Type B pancreatic cell (in vitro differentiated cells): ENCODE measurements at places on chromosomes 5 and 9.
A peak's percentile ranks its signal among the peaks of the same experiment; 100 is the strongest.

- DNase-seq = peak; percentile 68
These were observed at the start of gene C5orf63 for GRCh38 chr5:127072861-127073846. Gene C5orf63, minus strand, starts transcription at chr5:127073502. Its CDS starts 14,507 bp downstream, at chr5:127058995.

DNA sequence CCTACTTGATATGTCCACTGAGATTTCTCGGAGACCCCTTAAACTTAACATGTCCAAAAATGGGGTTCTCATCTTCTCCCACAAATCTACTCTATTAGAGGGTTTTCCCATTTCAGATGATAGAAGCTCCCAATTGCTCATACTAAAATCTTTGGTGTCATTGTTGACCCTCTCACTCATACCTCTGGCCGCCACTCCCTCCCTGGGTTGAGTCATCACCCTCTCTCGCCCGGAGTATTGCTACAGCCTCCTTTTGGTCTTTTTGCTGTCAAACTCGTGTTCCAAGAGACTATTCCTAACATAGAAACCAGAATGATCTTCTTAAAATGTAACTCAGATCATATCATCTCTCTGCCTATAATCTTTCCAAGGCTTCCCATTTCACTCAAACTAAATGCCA, 91.0 kb upstream of the GNAQ start:
- DNase-seq = no peak

GRCh38 chr9:108167136-108167900, 677.7 kb upstream of the KLF4 start:
- DNase-seq = no peak

GRCh38 chr9:94511134-94511954, 43.5 kb upstream of the PCAT7 start:
- no peak for DNase-seq

GRCh38 chr9:137452761-137453642, 6.1 kb downstream of the NSMF start:
- DNase-seq = no peak

- DNase-seq = peak; percentile 31
These were observed 114.6 kb upstream of the SPOCK1 start for GRCh38 chr5:137613554-137614265.

DNA sequence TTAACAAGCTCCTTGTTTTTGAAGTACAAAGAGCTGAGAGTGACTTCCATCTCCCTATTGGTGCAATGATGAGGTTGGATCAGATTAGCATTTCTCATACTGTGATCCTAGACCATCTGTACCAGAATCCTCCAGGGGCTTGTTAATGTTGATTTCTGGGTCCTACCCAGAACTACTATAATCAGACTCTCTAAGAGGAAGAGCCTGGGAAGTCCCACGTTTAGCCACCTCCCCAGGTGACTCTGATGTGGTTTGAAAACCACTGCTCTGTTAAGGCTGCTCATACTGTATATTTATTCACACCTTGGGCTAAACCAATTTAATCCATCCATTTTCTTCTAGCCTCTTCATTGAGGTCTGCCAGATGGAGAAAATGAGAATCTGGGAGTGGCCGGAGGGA, 49.6 kb upstream of the SMIM32 start:
- DNase-seq = no peak

DNA sequence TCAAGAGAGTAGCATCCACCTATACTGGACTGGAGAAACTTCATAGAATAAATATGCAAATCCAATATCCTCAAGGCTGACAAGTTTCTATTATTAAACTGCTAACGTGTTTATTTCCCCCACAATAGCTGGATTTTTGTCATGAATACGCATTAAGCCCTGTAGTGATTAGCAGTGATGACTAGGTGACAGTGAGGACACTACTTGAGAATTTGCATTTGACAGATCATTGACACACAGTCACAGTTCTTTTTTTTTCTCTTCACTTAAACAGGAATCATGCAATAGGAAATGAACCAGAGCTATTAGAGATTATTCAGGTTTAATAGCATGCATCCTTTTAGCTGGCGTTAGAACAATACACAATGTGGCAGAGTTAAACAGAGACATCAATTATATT, 35.3 kb downstream of the MPDZ start:
- no peak for DNase-seq

- no peak for DNase-seq
These were observed 15.4 kb upstream of the SUSD3 start for GRCh38 chr9:93043122-93043521.

DNA sequence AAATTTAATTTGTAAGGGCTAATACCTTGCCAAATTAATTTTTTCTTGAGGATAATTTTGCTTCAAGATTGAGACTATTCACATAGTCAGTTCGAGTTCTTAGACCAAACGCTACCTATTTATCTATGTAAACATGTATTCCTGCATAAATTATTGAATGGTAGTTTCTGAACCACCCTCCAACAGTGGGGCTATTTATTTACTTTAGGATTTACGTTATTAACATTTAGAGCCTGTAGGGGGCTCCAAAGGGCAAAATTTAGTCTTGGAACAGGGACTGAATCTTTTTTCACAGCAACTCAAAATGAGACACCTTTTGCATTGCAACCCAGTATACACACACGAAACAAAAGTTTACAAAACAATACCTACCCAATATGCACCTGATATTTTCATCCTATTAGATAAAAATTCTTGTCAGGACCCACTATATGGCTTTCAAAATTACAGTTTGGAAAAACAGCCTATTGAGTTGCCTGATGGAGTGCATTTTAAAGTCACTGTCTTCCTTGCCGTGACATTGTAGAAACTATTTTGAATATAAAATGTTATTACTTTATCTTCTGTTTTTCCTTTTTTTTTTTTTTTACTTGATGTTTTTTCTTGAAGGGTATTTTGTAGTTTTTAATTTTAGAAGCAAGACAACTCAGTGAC, 47.1 kb upstream of the POU4F3 start:
- DNase-seq = no peak

GRCh38 chr9:5562806-5563416, 52.6 kb downstream of the PDCD1LG2 start:
- DNase-seq = no peak

DNA sequence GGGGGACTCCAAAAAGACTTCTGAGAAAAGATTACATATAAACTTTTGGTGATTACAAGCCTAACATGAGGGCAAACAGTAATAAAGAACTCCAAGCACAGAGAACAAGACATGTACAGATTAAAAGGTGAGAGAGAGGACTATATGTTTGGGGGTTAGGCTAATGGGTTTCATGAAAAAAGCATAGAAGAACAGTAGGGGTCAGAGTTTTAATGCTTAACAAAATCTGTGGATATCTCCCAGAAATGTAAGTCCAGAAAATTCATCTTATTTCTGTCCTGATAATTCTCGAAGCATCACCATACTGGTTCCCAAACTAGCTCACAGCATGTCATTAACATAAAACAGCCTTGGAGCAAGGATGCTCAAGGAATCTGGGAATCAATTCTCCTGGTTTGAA, 137.2 kb downstream of the ARRDC3 start:
- DNase-seq = no peak

GRCh38 chr9:111301195-111301594, 28.8 kb downstream of the OR2K2 start:
- no peak for DNase-seq

- no peak for DNase-seq
These were observed 5.5 kb upstream of the DNAJC21 start for GRCh38 chr5:34923694-34924461.

DNA sequence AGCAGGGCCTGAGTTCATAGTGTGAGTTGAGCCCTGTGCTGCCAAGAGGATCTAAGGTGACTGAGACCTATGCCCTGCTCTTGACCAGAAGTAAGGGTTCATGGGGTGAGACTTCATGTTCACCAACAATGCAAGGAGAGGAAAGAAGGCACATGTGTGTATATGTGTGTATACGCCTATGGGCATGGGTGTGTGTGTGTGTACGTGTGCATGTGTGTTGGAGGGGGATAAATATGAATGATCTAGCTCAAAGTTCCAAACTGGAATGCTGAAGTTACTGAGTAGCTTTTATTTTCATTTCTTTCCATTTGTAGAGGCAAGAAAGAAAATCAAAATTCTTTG, 25.6 kb upstream of the HAND1 start:
- no peak for DNase-seq

- DNase-seq = no peak
These were observed 163.8 kb downstream of the TMEM38B start for GRCh38 chr9:105858006-105858690.

DNA sequence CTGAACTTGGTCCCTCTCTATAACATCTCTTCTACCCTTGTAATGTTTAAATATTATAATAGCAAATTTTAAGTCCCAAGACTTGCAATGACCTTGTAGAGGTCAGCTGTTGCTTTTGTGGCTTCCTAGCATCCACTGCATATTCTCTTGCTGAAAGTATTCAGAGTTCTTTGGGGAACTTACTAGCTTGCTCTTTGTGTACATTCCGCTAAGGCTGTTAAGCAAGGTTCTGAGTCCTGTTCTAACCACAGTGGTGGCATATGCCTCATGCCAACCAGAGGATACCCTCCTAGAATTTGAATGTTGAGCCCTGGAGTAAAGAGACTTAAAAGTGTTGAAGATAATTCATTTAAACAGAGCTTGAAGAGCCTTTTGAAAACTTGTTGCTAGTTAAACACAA, 570.9 kb downstream of the TLE1 start:
- DNase-seq = no peak

DNA sequence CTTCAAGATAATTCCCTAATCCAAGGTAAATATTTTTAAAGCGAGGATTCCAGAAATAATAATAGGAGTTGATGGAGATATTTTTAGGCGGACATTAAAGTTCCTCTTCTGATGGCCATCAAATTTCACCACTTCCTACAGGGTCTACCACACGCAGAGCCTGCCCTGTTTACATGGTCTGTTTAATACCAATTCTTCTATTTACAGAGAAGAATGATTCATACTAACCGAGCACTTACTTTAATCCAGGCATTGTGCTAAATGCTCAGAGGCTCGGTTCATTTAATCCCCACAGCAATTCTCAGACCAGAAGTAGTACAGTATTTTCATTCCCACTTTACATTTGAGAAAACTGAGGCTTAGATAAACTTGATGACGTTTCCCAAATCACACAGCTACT, 3.0 kb upstream of the ITGA1 start:
- no peak for DNase-seq

DNA sequence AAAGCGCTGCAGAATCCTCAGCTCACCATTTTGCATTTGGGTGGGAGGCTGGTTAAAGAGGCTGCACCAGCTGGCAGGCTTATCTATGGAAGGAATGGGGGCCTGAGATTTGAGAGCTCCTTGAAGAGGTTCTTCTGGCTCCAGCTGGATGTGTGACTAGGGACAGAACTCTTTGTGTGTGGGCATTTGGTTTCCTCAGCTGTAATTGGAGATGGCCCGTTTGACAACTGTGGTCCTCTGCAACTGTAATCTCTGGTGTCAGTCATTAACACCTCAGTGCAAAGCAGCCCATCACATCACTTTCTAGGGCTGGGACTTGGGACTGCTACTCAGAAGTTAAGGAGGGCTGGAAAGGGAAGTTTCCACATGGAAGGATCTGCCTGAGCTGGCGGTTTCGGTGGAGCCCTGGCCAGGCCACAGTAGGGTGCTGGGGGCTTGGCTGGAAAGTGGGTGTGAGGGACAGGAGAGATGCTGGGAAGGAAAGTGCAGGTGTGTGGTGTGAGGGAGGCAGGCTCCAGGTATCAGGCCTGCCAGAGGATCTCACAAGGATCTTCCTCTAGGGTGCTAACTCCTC, 193.8 kb downstream of the GADD45G start:
- no peak for DNase-seq

- no peak for DNase-seq
These were observed 55.6 kb upstream of the LMX1B start for GRCh38 chr9:126558051-126558665.

- no peak for DNase-seq
These were observed 6.8 kb upstream of the TCOF1 start for GRCh38 chr5:150350524-150351344.

DNA sequence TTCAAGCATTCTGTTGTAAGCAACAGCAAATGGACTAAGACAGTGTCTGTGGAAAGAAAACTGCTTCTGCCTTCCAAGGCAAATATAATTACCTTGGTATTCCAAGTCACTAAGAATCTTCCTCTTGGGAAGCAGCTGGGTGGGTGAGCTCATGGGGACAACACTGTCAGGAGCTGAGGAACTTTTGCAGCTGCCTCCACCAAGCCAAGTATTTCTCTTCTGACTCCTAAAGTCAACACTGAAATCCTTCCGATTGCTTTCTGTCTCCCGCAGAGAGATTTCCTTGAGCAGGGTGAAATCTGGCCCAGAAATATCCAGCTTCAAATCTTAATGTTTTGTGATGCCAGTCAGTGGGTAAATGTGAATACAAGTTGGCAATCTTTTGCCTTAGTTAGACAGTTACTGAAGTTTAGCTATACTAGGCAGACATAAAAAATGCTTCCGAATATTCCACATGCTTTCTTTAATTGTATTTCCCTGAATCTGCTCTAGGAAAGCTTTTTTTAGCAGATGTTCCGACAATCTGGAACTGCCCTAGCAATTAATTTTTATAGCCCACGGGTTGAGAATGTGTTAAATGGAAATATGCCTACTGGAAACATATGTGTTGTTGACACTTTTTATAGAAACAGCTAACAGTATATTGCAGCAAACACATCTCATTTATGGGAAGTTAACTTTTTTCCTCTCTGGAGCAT, 369.9 kb upstream of the DAB2 start:
- DNase-seq = no peak

GRCh38 chr9:71223953-71224538, 102.6 kb upstream of the TRPM3 start:
- no peak for DNase-seq

DNA sequence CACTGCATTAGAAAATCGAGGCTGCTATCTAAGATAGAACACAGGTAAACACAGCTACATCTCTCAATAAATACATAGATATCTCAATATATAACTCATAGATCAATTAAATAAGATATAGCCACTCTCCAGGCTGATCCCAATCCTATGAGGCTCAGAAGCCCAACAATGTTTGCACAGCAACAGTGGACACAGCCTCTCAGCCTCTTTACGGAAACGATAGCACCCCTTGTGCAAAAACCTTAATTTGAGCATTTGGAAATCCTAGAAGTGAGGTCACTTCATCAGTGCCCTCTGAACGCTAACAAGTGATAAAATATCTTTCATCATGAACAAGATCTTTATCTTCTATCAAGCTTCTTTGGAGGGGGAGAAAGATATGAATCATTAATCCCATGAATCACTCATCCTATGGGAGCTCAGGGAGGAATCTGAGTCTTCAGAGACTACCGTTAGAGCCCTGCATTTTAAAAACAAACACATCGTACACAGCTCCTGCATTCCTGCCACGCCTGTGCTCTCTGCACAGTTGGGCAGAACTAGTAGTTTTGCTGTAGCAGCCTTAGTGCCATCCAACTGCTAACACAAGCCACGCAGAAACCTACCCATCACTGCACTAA, 71.4 kb downstream of the MED27 start:
- no peak for DNase-seq

- no peak for DNase-seq
These were observed 603 bp downstream of the DENND1A start for GRCh38 chr9:123929177-123929869.

- no peak for DNase-seq
These were observed 274.6 kb downstream of the TMEM38B start for GRCh38 chr9:105968811-105969466.

DNA sequence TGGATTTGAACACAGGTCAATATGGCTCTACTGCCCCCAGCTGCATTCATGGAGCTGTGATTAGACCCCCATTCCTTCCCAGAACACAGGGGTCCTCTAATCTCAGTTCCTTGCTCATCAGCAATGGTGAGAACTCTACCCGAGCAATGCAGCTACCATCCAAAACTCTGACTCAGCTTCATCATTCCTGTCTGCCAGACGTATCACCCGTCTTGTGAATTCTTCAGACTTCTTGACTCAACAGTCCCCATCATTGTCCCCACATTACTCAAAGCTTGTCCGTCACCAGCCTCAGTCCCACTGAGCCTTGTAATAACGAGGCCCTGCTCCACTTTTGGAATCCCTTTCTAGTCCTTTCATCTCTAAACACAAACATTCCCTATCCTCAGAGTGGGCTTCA, 36.3 kb upstream of the STX17 start:
- no peak for DNase-seq
